ENCODE measurements at places on chromosomes 11 and 22. TPM values are rescaled to one million over a fixed set of nuclear protein-coding genes. Genes with fewer than 3 reads are reported as not detected.

GRCh38 chr11:35365961-35366360 lies 53.4 kb downstream of the SLC1A2 start:
- no peak for DNase-seq

Gene ARHGAP20
- total RNA-seq = 34.5 TPM

Gene TENM4
- 33.4 TPM for total RNA-seq

Gene BIK
- total RNA-seq = 0.91 TPM

Gene BBOX1
- total RNA-seq = 3.0 TPM
